ENCODE measurements at places on chromosomes 13 and 19.

DNA sequence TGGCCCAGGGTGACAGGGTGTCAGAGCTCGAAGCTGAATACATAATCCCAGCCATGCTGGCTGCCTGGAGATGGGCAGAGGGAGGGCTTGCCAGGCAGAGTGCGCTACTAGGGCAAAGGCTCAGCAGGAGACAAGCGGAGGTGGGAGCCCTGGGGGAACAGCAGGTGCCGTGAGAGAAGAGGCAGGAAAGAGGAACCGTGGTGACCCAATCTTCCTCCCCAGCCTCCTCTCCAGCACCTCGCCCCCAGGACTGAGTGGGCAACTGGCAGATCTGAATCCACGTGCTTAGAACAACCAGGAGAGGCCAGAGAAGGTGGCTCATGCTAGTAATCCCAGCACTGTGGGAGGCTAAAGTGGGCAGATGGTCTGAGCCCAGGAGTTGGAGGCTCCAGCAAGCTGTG is 11.0 kb upstream of the CCL25 start:
- DNase-seq, result no peak

DNA sequence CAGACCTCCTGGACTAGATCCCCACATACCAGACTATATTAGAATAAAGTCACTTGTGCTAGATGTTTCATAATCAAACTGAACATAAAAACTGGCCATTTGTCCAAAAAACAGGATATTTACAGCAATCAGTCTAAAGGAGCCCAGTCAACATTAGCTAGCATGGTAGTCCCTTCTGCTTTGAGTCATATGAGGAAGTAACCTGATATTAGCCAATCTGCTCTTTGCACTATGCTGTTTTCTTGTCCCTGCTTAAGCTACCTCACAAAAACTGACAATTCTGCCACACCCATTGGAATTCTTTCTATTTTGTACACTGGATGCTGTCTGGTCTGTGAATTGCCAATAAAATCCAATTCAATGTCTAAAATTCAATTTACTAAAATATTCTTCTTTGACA is 1824.2 kb downstream of the OLFM4 start:
- no peak for DNase-seq

DNA sequence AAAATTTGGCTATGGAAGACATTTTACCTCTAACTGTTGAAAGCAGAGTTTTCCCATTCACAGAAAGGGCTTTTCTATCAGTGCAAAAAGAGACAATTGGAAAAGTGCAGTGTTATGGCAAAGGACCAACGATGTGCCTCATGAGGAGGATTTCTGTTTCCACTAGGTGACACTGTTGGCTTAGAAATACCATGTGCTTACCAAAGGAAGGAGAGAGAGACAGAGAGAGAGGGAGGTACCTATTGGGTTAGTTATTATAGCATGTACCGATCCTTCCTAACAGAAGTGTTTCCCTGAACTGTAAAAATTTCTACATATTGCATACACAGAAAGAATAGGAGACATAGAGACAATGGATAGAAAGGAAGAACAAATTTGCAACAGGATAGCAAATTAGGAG is 23.9 kb upstream of the PSG4 start:
- no peak for DNase-seq

DNA sequence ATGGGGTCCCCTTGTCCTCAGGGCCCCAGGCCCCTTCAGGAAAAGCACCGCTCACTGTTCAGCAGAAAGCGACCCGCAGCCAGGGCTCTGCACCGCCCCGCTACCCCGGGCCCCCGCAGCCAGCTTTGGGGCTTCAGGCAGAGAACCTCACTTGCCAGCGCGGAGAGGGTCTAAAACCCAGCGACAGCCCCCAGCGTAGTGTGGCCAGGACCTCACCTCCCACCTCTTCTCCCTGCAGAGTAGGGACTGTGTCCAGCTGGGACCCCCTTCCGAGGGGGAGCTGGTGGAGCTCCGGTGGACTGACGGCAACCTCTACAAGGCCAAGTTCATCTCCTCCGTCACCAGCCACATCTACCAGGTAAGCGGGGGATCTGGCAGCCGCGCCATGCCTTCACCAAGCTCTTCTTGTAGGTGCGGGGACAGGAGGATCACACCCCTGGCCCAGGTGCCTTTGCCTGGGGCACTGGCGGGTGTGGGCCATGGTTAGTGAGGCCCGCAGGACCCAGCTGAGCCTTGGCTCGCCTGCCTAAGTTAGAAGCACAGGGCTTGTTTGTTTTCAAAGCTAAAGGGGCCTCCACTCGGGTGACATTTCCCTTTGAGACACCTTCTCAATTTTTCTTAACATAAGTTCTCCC is 175.7 kb downstream of the KDM4B start:
- no peak for DNase-seq

DNA sequence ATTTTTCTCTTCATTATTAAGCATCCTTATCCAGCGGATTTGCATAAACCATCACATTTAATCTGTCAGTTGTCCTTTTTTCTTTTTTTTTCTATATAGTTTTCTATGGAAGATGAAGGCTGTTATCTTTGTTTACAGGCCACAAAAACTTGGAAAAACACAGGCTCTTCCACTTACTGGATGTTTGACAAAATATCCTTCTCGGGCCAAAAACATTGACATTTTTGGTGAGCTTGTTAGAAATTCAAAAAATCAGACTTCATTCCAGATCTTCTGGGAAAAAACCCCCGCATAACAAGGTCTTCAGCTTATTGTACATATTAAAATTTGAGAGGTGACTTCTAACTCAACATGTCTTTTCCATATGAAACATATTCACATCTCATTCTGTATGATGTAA is 13.8 kb downstream of the ZNF93 start:
- no peak for DNase-seq

- no peak for DNase-seq
These were observed 123.1 kb downstream of the CDK8 start for GRCh38 chr13:26377038-26377437.

DNA sequence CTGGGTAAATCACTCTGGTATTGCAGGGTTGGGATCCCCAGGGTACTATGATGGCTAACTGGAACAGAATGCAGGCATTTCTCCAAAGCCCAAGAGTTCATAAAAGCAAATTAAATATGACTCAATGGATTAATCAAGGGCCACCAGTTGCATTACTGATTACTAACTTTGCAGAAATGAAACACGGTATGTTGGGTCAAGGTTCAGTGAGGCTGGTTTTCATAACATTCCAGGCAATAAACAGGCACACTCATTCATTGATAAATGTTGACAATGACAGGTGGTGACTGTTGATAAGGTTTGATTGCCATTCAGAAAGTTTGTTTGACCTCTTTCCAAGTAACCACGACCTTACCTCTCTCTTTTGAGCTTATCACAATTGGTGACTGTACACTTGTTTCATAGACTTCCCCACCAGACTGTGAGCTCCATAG is 506 bp upstream of the AP1M1 start:
- DNase-seq, result no peak

GRCh38 chr19:56403764-56404704 is at the start of gene ZNF583:
ZNF583 (plus strand) TSS chr19:56404332; CDS start chr19:56407115, 2,783 bp downstream.
- peak; percentile 57 for DNase-seq

GRCh38 chr13:90510319-90510718 is 837.2 kb upstream of the MIR17HG start:
- DNase-seq, result no peak

GRCh38 chr19:48619692-48620585 is 633 bp downstream of the SPHK2 start:
- DNase-seq, result no peak

DNA sequence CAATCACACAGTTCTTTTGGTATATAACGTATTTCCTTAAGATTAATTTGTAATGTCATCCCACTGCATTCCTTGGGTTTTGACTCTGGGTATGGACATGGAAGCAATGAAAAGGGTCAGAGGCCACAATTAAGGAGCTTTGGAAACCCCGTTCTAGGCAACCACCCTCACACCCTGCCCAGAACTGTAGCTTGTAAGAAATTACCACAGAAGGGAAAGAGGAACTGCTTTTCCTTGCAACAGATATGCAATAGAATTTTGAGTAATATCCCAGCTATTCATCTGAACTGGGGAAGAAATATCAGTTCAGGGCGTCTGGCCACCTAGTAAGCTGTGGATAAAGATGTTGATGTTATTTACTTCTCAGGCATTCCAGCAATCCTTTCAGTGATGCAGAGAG is 985 bp upstream of the CLC start:
- no peak for DNase-seq

- DNase-seq, result no peak
These were observed 2.5 kb upstream of the PLEKHF1 start for GRCh38 chr19:29662604-29663404.

- DNase-seq, result no peak
These were observed 289.4 kb upstream of the MIR17HG start for GRCh38 chr13:91058066-91058465.

DNA sequence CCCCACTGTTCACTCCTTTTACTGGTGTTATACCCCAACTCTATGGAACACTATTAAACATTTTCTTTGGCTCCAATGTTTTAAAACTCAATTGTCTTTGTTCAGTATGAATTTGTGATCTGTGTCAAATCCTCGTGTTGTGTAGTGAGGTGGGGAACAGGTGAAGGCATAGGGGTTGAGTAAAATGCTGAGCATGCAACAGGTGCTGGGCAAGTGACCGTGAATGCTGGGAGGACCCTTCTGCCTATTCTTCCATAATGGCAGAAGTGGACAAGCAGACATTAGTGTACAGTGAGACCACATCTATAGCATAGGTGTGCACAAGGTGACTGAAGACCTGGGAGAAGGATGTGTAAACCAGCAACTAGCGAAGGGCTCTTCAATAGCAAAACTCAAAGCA is 1188.0 kb downstream of the UQCRFS1 start:
- no peak for DNase-seq

GRCh38 chr13:23751195-23751594 is 138.0 kb downstream of the MIPEP start:
- no peak for DNase-seq

GRCh38 chr19:36331353-36332228 is 47.4 kb downstream of the ZFP14 start:
- DNase-seq, result peak; percentile 26

DNA sequence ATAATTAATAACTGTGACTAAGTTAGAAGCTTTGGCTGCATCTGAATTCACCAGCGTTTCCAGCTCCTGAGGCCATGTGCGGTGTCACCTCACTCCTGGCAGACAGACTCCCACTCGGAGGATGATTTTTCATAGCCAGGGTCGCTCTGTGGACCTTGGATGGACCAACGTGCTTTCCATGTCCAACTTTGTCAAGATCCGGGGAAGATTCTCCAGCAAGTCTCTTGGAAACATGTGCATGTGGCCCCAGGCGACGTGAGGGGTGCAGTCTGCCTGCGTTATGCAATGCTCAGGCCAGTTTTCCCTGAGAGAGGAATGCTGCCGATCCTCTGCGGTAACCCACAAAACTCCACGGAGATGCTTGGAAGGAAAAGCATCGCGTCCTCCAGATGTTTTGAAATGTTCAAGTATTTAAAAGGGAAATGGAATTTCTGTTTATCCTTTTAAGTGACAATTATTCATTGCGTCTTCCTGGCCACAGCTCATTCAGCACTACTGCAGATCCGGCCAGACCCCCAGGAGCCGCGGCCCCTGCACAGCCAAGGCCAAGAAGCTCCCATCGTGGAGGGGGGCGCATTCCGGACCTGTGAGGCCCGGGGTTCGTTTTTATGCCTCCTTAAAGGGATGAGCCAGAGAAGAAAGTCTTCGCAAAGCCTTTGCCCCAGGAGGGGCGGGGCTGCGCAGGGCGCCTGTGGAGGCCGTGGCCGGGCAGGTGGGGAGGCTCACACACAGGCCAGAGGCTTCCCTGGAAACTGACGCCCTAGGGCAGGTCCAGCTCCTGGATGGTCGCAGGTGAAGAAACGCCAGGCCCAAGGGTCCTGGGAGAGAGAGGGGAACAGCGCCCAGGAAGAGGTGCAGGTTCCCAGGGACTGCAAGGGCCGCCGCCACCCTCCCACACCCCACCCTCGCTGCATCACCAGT is 46.0 kb downstream of the C13orf46 start:
- no peak for DNase-seq

- no peak for DNase-seq
These were observed 49.1 kb upstream of the EHD2 start for GRCh38 chr19:47663911-47664771.

GRCh38 chr13:105773863-105774538 is 761.5 kb downstream of the EFNB2 start:
- no peak for DNase-seq

DNA sequence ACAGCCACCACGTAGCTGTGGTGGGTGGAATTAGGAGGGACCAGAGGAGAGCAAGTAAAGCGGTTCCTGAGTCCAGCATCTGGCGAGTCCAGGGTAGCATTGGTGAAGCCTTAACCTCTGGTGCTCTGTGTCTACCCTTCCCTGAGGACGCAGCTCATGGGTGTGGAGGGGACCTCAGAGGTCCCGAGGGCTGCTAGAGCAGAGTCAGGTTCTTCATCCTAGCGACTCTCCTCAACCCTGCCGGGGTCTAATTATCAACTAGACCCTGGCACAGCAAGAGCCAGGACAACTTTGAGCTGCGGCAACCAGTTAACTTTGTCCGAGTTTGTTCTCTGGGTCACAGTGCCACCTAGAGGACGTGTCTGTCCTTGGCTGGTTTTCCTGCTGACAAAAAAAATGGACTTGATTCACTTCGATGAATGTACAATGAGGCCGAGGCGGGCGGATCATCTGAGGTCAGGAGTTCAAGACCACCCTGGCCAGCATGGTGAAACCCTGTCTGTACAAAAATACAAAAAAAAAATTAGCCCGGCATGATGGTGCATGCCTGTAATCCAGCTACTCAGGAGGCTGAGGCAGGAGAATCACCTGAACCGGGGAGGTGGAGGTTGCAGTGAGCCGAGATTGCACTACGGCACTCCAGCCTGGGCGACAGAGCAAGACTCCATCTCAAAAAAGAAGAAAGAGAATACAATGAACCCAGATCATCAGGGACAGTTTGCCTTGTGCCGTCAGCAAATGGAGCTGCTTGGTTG is 25.0 kb downstream of the TSSK6 start:
- DNase-seq, result peak; percentile 61

DNA sequence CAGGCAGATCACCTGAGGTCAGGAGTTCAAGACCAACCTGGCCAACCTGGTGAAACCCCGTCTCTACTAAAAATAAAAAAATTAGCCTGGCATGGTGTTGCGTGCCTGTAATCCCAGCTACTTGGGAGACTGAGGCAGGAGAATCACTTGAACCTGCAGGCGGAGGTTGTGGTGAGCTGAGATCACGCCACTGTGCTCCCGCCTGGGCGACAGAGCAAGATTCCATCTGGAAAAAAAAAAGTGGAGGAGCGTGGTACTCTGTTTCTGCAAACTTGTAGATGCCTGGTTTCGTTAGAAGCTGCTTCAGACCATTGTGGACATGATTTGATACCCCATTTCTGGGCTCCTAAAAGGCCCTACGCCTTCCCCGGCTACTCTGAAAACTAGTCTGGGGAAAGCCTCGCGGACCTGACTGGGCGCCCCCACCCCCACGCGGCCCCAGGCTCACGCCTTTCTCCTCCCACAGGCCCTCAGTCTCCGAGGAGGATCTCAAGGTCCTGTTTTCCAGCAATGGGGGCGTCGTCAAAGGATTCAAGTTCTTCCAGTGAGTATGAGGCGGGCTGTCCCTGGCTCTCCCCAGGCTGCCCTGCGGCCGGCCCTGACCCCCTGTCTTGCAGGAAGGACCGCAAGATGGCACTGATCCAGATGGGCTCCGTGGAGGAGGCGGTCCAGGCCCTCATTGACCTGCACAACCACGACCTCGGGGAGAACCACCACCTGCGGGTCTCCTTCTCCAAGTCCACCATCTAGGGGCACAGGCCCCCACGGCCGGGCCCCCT is 11.5 kb downstream of the PLPPR3 start:
- no peak for DNase-seq
